ENCODE measurements at places on chromosomes 7 and 10.
A peak's percentile ranks its signal among the peaks of the same experiment; 100 is the strongest.

DNA sequence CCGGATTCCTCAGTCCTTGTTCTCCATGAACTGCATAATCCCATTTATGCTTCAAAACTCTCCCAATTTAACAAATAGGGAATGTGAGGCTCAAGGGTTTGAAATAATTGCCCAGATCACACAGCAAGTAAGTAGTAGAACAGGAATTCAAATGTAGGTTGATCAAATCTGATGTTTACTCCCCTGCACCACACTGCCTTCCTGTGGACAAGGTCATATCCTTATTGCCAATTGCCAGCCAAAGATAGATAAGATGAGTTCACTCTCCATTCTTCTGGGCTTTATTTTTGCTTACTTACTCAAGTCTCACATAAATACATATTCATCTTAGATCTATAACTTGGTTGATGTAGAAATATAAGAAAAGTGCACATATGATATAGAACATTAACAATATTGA, 435.2 kb upstream of the ETV1 start:
- no peaks in the 10 kb centered on the region for H3K36me3 ChIP-seq
- no peak for DNase-seq
- no peak overlapping the region for H3K27ac ChIP-seq
- H3K4me3 ChIP-seq = no peak overlapping the region
- H3K27me3 ChIP-seq = no peaks in the 10 kb centered on the region

GRCh38 chr7:28674359-28674782, 262.1 kb downstream of the CREB5 start:
- no peak overlapping the region for H3K27ac ChIP-seq
- H3K4me1 ChIP-seq = no peaks in the 10 kb centered on the region
- no peaks in the 10 kb centered on the region for H3K36me3 ChIP-seq
- no peak overlapping the region for H3K4me3 ChIP-seq
- H3K27me3 ChIP-seq = no peaks in the 10 kb centered on the region

DNA sequence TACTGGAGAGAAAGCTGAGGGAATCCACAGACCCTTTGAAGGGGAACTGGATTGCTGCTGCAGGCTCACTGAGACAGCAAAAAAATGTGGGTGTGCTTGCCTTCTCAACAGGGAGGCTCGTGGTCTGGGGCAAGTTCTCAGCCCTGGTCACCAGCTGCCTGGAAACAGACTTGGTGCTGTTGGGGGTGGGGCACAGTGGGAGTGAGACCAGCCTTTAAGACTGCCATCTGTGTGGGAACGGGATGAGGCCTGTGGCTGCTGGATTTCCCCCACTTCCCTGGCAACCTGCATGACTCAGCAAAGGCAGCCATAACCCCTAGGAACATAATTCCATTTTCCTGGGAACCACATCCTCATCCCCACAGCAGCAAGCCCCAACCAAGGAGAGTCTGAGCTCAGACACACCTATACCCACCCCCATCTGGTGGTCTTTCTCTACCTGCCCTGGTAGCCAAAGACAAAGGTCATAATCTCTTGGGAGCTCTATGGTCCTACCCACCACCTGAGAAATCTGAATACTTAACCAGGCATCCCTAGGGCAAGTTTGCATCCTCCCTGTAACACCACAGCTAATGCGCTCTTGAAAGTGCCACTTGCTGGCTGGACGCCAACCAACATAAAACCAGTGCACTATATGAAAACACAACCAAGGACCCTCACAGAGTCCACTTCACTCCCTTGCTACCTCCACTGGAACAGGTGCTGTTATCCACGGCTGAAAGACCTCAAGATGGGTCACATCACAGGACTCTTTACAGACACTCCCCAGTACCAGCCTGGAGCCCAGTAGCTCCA, 45.0 kb upstream of the TFEC start:
- H3K36me3 ChIP-seq = no peaks in the 10 kb centered on the region
- H3K4me3 ChIP-seq = no peak overlapping the region
- H3K27me3 ChIP-seq = no peaks in the 10 kb centered on the region
- DNase-seq = no peak

- H3K27me3 ChIP-seq = no peaks in the 10 kb centered on the region
- no peak overlapping the region for H3K4me3 ChIP-seq
- DNase-seq = no peak
- H3K36me3 ChIP-seq = no peaks in the 10 kb centered on the region
- peaks cover 78% of the 10 kb centered on the region for H3K4me1 ChIP-seq
- peak overlapping the region; percentile 97 for H3K27ac ChIP-seq
Observed at GRCh38 chr7:43645699-43646226, 62.9 kb downstream of the STK17A start.

DNA sequence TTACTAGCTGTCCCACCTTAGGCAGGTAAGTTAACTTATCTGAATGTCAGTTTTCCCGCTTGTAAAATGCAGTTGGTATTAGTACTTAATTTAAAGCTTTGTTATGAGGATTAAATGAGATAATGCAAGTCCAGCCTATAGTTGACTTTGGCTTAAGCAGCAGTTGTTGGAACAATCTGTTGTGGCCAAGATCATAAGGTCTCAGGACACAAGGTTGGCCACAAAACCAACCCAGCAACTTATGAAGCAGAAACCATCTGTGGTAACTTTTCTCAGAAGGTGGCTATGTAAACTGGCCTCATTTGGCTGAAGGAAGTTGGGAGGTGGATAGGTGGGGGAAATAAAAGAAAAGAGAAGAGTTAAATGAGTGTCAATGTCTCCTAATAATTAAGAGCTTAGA, 29.4 kb downstream of the ENTPD1 start:
- H3K27me3 ChIP-seq = no peaks in the 10 kb centered on the region
- no peak for DNase-seq
- peaks cover 68% of the 10 kb centered on the region for H3K4me1 ChIP-seq
- H3K27ac ChIP-seq = peak overlapping the region; percentile 92
- no peak overlapping the region for H3K4me3 ChIP-seq

DNA sequence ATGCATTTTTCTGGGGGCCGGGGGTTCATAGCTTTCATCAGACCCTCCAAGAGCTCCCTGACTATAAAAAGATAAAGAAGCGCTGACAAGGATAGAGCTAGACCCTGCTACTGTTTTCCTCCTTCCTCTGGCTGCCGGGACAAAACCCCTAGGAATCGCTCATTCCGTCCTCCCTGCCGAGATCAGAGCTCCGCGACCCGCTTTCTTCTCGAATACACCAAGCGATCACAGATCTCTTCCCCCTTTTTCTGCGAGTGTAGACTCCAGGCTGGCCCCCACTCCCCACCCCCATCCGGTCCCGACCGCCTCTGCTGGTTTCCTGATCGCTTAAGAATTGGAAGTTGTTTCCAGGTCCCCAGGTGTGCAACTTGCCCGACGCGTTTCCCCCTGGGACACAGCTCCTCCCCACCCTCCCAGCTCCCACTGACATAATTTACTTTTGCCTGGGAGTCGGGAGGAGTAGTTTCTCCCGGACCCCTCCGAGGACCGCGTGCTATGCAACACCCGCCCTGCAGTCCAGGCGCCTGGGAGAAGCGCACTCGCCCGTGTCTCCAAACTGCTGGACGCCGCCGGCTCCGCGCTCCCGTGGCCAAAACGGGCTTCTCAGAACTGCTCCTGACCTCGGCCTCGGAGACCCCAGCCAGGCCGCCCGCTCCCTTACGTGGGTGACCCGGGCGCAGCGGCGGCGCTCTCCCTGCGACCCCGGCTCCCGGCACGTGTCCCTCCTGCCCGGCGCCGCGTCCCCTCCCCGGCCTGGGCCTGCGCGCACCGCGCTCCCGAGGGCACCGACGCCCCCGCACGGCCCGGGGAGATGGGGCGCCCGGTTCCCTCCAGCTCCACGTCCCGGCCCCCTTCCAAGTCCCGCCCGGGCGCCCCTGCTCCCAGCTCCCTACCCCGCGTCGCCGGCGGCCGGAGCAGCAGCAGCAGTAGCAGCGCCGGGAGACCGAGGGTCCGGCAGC, 552 bp downstream of the IL15RA start:
- peak overlapping the region; percentile 75 for H3K27ac ChIP-seq
- peak; percentile 53 for DNase-seq
- no peaks in the 10 kb centered on the region for H3K27me3 ChIP-seq
- no peaks in the 10 kb centered on the region for H3K36me3 ChIP-seq

DNA sequence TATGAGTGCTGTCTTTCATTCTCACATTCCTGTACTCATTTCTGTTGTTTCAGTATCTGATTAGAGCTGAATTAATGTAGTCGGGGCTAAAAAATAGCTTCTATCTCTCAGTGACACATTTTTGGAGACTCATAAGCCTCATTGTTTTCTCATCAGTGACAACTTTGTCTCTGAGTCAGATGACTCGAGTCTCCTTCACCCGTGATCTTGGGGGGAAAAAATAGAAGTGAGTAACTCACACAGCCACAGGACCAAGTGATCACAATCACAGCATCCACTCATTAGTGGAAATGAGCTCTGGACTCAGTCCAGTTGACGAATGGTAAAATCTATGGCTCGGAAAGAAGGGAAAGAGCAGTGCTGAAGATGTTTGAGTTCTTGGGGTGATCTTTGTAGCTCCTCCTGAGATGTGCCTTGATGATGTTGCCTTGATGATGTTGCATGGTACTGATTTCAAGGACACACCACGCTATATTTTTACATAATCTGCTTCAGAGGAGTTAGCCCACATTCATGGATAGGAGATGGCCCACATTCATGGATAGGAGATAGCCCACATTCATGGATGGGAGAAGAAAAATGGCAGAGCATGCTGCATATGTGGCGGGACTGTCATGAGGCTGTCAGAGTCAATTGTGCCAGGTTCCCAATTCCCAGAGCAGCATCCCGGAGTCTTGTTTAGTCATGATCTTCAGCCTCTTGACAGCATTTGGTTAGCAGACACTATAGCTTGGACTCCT, 214.7 kb downstream of the CELF2 start:
- no peak for DNase-seq
- H3K27me3 ChIP-seq = no peaks in the 10 kb centered on the region
- H3K4me1 ChIP-seq = peaks cover 68% of the 10 kb centered on the region

DNA sequence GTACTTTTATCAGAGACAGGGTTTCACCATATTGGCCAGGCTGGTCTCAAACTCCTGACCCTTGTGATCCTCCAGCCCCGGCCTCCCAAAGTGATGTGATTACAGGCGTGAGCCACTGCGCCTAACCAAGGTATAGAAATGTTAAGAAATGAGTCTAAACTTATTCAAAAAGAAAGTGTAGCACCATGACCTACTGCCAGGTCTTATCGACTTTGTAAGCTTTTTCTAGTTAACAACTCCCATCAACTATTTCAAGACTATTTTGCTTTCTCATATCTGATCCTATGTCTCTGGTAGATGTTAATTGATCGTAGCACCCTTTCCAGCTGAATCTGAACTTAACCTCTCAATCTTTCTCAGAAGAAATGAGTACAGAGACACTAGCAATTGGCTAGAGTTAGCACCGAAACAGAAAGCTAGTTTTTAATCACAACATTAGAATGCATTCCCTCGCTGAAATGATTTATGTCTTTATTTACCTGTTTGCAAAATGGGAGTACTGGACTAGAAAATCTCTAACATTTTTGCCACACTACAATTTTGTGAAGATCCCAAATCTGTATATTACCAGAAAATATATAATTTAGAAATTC, 114.0 kb upstream of the HGF start:
- no peak for DNase-seq
- H3K36me3 ChIP-seq = no peaks in the 10 kb centered on the region
- no peaks in the 10 kb centered on the region for H3K27me3 ChIP-seq

DNA sequence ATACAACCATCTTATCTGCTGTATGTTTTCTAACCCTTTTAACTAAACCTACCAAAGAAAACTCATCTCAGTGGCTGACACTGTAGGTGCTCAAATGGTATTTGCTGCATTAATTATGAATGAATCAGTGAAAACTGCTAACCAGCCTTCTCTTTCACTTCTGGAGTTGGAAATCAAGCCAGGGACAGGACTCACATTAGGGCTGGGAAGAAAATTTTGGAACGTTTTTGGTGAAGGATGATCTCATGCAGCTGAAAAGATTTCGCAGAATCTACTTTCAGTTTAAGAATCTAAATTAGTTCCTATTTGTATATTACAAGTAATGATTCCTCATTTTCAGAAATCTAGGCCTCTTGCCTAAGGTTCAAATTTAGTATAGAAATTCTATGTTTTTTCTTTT, 12.9 kb downstream of the MTPN start:
- peaks cover 94% of the 10 kb centered on the region for H3K4me1 ChIP-seq
- peaks cover 6% of the 10 kb centered on the region for H3K36me3 ChIP-seq
- peak overlapping the region; percentile 37 for H3K4me3 ChIP-seq

DNA sequence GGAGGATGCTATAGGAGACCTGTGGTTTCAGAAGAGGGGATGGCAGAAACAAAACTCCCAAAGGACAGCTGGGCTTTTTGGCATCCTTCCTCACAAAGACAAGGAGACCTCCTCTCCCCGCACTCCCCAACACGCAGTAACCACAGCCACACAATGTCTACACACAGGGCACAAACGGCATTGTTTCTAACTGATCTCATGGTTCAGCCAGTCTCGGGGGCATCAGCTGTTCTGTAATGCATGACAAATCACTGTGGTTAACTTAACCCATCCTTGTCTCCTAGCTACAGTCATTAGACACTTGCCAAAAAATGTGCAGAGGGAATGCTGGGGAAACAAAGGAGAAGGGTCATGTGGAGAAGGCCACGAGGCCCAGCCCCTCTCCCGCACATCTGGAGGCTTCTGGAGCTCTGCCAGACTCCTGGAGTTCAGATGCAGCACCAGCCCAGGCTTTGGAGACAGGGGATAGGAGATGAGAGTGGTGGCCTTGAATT, 7.6 kb upstream of the ADAMTS14 start:
- H3K27me3 ChIP-seq = peaks cover 11% of the 10 kb centered on the region
- no peaks in the 10 kb centered on the region for H3K36me3 ChIP-seq
- H3K27ac ChIP-seq = no peak overlapping the region
- H3K4me1 ChIP-seq = peaks cover 18% of the 10 kb centered on the region

DNA sequence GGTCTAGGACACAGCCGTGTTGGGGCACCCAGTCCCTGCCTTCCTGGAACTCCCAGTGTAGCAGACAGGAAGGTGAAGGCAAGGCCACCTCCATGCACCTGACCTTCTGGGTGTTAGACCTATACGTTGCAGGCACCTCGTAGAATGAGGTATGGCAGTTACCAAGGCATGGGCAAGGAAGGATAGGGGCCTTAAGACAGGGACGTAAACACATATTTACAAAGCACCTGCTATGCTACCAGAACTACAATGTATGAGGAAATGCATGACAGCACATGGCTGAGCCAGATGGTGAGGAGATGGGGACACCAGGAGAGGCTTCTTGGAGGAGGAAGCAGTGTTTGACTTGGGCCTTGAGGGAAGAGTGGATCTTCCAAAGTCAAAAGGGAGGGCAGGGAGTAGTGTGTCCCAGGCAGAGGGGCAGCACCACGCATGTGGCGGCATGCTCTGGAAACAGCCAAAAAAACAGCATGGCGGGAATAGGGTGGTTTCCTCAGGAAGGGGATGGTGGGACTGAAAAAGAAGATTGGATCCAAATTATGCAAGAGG, 231.2 kb downstream of the FANK1 start:
- no peaks in the 10 kb centered on the region for H3K4me1 ChIP-seq
- no peak overlapping the region for H3K27ac ChIP-seq
- H3K27me3 ChIP-seq = no peaks in the 10 kb centered on the region
- no peaks in the 10 kb centered on the region for H3K36me3 ChIP-seq

- no peak overlapping the region for H3K4me3 ChIP-seq
- peaks cover 26% of the 10 kb centered on the region for H3K4me1 ChIP-seq
- no peaks in the 10 kb centered on the region for H3K36me3 ChIP-seq
- H3K27me3 ChIP-seq = peaks cover 65% of the 10 kb centered on the region
- DNase-seq = no peak
- H3K27ac ChIP-seq = no peak overlapping the region
Observed at GRCh38 chr10:75410132-75411005, 8.8 kb upstream of the ZNF503 start.

All from B cell (primary cell).